CD4-positive, alpha-beta T cell treated with Interleukin-6 for 4 hours (primary cell): ENCODE measurements at places on chromosomes 1 and 21.

DNA sequence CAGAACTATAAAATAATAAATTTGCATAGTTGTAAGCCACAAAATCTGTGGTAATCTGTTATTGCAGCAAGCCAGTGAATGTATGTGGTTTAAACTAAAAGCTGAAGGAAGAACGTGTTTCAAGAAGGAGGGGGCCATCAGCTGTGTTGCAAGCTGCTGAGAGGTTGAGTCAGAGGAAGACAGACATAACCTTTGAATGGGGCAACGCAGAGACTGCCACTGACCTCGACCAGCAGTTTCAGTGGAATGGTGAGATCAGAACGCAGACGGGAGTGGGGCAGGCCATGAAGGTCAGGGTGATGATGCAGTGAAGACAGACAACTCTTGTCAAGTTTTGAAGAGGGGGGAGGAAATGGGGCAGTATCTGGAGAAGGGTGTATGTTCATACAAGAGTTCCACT lies 23.2 kb upstream of the QSOX1 start:
- DNase-seq, result no peak

DNA sequence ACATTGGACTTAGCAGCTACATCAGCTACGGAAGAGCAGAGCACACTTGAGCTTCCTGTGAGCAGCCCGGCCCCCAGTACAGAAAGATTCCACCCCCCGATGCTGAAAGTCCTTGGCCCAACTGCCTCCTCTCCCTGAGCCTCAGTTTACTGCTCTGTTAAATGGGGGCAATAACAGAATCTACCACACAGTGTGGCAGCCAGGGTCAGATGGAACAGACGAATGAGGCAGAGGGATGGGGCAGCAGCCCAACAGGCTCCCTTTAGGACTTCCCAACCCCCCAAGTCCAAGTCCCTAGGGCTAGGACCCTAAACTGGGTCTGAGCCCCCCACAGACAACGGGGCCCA lies 22.9 kb upstream of the C1QA start:
- DNase-seq, result no peak

DNA sequence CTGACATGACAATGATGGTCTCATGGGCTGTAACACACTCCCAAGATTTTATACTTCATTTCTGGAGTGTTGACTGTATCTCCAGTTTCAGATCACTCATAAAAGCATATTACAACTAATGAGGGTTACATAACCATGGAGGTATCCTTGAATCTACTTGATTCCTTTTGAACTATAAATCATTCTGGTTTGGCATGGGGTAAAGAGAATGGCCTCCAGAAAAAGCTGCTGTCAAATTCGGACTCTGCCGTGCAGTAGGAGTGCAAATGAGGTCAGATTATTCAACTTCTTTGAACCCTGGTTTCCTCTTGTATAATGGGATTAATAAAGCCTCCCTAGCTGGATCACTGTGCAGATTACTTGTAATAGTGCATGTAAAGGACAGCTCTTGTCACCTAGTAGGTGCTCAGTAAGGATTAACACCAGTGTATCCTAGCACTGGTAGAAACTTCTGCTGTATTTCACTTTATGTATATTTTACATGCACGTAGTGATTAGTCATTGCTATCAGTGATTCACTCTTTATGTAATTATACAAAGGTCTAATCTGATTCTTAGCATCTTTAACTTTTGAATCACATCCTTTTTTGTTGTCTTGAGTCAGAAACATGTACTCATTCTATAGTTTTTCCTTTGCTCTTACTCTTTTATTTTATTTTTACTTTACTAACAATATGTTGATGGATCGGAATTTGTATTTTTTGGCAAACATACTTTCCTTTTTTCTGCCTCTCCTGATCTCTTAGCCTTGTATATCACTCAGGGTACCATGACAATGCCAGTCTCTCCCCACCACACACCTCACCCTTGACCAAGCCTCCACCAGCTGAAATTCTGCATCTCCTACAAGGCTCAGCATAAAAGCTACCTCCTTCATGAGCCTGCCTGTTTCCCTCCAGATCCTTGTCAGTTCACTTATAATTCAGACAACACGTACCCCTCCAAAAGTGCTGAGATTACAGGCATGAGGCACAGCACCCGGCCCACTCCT lies 3.2 kb downstream of the LRRC8C start:
- DNase-seq, result peak; percentile 21

DNA sequence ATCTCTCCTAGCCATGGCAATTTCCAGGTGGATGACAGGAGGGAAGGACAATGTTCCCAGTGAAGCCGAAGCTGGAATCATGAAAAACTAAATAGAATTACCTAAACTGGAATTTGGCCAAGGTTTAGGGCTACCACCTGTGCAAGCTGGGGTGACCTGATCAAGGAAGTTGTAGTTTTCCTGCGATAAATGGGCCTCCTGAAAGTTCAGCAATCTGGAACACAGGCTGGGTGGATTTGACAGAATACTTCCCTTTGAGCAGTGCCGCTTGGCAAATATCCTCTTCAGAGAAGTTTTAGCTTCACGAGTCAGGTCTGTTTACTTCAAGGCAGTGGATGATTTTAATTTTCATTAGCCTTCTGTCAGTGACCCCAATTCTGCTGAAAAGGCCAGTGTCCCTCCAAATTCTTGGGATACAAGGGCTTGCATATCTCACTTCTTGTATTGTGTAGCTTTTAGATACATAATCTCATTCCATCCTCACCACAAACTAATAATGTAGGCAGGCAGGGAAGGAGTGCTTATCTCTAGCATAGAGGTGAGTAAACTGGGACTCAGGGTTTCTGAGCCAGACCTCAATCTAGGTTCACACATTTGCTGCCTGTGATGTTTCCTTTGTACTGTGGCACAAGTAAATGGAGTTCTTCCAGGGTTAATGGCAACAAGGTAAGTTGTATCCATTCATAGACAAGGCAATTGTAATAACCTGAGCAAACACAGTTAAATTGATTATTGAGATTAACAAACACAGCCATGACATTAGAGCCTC lies 349.4 kb downstream of the NUF2 start:
- no peak for DNase-seq

DNA sequence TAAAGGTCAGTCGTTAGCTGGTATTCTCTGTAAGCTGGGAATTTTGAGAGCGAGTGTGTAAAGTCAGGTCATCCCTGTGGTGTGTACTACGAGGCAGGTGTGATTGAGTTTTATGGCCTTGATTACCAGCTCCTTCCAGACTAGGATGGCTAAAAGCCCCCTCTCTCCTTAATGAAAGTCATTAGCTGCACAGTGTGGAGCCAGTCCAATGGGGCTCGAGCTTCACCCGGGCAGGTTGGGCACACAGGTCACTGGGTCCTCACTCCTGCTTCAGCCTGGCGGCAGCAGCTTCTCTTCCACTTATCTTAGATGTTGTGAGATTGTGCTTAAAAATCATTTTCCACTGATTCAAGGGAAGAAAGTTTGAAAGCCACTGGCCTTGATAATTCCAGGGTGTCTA lies 3.0 kb downstream of the DMRTB1 start:
- no peak for DNase-seq

DNA sequence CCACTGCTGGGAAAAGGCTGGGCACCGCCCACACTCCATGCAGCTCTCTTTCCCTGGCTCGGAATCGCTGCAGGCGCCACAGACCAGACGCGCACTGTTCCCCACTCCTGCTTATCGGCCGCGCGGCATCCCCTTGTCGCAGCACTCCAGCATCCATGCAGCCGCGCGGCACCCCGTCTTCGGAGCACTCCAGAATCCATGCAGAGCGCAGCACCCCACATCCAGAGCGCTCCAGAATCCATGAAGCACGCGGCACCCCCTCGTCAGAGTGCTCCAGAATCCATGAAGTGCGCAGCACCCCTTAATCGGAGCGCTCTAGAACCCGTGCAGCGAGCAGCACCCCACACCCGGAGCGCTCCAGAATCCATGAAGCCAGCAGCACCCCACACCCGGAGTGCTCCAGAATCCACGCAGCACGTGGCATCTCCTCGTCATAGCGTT lies 9.5 kb downstream of the TFF3 start:
- no peak for DNase-seq

DNA sequence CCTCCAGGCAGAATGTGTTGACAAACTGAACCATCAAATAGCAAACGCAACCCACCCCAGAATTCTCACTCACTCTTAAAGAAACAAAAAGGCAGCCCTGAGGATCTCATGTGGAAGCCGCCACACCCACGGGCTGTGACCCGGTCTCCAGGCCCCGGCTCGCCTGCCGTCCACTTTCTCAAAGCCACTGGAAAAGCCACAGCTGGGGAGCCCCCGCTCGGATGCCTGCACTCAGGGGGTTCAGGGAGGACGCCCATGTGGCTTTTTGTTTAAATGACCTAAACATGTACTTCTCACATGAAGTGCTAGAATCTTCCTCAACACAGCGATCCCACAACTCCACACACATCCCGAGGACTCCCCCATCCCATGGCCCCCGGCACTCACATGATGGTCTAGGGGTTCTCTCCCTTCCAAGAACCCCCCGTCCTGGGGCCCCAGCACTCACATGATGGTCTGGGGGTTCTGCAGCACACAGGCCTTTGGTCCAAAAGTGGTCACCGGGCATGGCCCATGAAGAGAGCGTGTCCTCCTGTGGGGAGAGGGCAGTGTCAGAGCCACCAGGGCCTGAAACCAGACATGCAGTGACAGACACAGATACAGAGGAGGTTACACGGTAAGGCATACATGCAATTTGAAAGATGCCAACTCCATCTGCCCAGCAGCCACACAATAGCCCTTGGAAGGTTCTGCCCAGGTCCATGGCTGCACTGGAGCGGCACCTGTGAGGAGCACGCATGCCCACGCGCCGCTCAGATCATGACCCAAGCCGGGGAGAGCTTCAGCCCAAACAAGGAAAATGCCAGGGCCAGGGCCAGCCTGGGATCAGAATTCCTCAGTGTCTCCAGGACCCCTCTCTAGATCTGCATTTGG lies 16.5 kb downstream of the NADK start:
- DNase-seq, result no peak

DNA sequence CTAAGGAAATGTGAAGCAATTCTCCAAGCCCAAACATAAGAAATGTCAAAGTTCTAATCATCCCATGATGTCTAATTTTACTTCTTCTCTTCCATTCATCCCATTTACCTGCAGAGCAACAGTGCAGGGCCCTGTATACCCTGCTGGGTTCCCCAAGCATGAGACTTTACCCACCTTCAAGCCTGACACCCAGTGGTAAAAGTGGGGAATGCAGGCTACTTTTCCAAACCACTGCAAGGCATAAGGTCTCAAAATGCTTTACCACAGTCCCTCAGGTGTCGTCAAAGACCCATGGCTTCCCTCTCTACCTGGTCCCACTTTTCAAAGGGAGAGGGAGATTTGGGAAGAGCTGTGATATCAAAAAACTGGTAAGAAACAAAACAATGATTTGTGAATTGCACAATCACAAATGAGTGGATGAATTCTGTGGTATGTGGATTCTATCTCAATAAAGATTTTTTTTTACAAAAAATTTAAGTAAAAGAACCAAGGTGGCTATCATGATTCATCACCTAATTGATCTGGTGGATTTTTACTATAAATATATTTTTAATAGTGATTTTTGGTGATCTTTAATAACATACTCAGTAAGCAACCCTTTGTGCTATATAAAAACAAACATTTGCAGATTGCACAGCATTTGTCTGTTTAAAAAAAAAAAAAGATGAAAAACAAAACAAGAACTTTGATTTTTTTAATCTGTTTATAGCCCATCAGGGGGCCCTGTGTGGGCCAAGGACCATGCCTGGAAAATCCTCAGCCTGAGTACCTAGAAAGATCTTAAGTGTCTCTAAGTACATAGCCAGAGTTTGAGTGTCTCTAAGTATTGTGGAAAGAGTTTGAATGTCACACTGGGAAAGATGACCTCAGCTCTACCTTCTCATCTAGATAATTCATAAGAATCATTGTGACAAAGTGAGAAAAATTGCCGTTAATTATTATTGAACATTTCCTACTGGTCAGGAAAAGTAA lies 73.1 kb upstream of the GJB5 start:
- DNase-seq, result peak; percentile 11

- no peak for DNase-seq
Measured at GRCh38 chr1:65108025-65108642, 39.9 kb upstream of the AK4 start.

- no peak for DNase-seq
Measured at GRCh38 chr21:20424943-20425342, 573.3 kb upstream of the NCAM2 start.

DNA sequence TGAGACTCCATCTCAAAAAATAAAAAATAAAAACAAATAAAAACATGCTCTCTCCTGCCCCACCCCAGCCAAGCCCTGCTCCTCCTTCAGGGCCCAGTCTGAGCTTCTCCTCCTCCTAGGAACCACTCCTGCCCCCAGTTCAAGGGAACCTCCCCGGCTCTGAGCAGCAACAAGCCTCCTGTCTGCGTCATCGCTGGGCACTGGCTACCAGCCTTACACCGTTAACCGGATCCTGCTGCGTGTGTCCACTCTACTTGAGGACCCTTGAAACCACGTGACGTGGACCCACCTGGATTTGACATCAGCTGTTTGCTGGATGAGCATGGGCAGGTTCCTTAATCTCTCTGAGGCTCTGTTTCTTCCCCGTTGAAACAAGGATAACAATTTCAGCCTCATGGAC lies 1.6 kb upstream of the TAS1R2 start:
- no peak for DNase-seq

- no peak for DNase-seq
Measured at GRCh38 chr21:42844411-42845113, 34.8 kb downstream of the WDR4 start.

- no peak for DNase-seq
Measured at GRCh38 chr1:241605146-241605805, 34.9 kb downstream of the CHML start.

DNA sequence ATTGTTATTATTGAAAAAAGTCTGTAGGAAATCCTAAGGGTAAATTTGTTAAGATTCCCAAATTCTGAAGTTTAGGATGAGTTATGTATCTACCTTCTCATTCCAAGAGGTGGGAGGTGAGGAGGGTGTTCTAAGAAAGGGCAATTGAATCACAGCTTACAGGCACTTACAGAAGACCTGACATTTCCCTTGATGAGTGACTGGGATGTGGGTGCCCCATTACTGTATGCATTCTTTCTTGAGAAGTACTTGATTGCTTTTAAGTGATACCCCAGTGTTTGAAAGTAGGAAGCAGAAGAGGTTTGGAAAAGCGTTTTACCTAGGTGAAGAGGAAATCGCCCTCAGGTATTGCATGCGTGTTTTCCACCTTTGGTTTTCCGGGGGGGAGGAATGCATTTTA lies 87.0 kb upstream of the ADAR start:
- no peak for DNase-seq

DNA sequence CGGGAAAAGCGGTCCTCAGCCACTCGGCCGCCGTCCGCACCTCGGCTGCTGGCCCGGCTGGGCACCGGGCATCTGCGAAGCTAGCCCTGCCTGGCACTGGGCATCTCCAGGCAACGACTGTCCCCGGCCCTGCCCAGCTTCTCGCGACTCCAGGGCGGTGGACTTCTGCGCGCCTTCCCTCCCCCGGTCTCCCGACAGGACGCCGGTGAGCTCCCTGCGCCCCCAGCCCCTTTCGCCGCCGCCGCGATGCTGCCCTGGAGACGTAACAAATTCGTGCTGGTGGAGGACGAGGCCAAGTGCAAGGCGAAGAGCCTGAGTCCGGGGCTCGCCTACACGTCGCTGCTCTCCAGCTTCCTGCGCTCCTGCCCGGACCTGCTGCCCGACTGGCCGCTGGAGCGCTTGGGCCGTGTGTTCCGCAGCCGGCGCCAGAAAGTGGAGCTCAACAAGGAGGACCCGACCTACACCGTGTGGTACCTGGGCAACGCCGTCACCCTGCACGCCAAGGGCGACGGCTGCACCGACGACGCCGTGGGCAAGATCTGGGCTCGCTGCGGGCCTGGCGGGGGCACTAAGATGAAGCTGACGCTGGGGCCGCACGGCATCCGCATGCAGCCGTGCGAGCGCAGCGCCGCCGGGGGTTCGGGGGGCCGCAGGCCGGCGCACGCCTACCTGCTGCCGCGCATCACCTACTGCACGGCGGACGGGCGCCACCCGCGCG lies 514 bp downstream of the FAM43B start:
- no peak for DNase-seq
